Head of caudate nucleus (tissue), 42 donors: ENCODE measurements at places on chromosomes 13 and 19.

DNA sequence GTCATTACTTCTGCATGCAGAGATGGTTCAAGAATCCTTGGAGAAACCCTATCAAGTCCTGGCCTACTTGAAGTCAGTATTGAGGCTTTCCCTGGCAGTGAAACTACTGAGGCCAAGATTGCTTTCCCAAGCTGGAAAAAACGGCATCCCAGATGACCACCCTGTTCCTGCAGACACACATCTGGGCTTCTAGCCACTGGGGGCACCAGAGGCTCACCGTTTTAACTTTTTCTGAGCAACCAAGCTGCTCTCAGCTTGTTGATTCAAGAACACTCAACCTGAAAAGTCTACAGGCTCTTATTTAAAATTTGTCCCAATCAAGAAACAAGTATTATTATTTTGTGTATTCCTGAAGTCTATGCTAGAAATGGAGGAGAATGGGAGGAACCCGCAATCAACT lies 66.6 kb downstream of the SPRYD7 start:
- no peak for DNase-seq

DNA sequence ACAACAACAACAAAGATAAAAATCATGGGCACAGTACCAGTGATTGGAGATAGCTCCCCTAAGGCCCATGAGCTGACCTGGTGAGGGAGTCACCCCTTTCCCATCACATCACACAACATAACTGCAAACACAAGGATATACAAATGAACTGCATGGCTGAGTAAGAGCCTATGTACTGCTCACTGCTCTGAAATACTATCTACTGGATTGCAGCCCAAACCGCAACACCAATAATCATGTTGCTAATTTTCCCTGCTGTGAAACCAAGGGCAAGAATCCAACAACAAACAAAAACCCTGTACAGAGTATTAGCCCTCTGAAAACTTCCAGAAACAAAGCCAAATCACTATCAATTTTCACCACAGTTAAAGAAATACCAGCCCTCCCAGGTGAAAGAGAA lies 1893.2 kb downstream of the PCDH9 start:
- no peak for DNase-seq

- no peak for DNase-seq
Observed at GRCh38 chr13:62932256-62932883, 1516.7 kb upstream of the PCDH20 start.

DNA sequence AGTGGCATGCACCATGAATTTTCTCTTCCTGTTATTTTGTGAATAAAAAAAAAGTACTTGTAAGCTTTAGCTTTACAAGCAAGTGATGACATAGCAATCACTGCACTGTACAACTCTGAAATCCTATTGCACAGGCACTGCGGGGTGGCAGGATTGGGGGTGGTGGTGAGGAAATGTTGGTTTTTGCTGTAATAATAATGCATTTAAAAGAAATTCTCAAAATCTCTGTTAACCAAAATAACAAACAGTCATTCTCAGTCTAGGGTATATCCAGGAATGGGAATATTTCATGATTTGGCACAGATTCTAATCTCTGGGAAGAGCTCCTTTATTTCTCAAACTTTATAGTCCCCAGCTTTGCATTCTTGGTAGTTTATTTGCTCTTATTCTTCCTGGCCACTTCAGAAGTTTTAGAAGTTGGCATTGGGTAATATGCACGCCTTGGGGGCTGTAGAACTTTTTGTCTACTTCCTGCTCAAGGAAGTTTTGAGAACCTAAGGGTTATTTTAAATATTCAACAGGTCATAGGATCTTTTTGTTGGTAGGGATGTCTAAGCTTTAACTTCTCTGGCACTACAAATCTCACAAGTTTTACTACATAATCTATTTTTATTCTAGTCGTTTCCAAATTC lies 353.0 kb upstream of the KLF12 start:
- no peak for DNase-seq

DNA sequence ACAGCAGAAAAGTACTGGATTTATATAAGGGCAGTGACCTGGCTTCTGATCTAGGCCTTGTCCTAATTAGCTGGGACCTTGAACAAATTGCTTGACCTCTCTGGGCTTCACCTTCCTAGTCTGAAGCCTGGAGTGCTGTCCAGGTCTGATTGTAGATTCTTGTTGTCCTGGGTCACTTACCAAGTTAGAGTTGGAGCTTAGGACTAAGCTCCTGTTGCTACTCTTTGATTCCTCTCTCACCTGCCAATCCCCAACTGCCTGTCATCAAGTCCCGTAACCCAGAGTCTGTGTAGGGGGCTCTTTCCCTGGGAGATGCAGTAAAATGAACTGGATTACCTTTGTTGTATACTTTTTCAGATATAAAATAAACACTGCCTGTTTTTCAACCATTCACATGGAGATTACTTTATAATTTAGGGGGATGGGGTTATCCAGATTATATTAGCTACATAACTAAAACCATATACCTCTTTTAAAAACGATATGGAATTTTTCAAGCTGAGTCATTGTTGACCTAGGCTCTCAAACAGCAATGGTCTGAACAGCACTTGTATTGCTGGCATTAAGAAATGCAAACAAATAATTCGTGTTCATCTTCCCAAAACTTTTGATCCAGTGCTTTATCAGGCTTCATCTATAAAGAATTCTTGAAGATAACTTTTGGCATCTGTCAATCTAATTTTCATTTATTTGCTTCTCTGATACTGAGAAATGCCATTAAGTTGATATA lies 5.8 kb downstream of the ARHGAP35 start:
- DNase-seq: no peak

DNA sequence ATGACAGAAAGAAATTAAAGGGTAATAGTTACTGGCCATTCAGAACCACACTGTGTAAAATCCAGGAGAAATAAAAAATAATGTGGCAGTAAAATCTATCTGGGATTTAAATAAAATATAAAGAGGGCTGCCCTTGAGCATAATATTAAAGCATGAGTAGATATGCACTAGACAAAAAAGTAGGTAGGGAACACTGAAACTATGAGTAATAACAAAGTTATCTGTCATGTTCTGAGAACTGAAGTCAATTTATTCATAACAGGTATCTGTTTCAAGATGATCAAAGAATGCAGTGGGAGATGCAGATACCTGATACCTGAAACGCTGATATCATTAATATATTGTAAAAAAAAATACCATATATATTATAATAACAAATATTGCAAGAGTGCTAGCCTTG lies 1672.0 kb downstream of the SLITRK5 start:
- no peak for DNase-seq

DNA sequence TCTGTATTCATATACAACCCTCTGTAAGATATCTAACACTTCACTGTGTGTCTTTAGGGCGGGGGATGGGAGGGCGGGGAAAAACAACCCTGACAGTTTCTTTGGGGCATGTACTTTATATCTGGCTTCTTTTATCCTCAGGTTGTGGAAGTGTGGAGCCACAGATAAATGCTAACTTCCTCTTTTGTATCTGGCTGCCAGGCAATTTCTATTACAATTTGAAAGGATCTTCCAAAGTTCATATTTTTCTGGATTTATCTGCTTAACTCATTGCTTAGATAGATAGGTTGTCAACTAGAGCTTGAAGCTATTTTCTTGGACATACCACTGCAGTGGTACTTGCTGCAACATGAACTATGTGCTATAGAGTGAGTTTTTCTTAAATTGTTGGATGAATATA lies 393.0 kb downstream of the LMO7 start:
- DNase-seq: no peak

DNA sequence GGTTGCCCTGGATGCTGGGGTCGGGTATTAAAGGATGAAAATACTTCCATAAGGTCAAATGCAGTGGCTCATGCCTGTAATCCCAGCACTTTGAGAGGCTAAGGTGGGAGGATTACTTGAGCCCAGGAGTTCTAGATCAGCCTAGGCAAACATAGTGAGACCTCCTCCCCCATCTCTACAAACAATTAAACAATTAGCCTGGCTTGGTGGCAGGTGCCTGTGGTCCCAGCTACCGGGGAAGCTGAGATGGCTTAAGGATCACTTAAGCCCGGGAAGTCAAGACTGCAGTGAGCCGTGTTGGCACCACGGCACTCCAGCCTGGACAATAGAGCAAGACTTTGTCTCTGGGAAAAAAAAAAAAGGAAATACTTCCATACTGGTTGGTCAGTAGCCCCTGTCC lies 1.5 kb downstream of the KLK11 start:
- DNase-seq: no peak

GRCh38 chr13:98765996-98766519 lies 13.6 kb upstream of the SLC15A1 start:
- no peak for DNase-seq

DNA sequence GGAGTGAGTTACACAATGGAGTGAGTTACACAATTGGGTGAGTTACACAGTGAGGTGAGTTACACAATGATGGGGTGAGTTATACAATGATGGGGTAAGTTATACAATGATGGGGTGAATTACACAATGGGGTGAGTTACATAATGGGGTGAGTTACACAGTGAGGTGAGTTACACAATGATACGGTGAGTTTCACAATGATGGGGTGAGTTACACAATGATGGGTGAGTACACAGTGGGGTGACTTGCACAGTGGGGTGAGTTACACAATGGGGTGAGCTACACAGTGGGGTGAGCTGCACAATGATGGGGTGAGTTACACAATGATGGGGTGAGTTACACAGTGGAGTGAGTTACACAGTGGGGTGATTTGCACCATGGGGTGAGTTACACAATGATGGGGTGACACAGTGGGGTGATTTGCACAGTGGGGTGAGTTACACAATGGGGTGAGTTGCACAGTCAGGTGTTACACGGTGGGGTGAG lies 52.5 kb upstream of the GAS6 start:
- no peak for DNase-seq

GRCh38 chr19:45450012-45450333 lies 17.8 kb upstream of the FOSB start:
- no peak for DNase-seq

DNA sequence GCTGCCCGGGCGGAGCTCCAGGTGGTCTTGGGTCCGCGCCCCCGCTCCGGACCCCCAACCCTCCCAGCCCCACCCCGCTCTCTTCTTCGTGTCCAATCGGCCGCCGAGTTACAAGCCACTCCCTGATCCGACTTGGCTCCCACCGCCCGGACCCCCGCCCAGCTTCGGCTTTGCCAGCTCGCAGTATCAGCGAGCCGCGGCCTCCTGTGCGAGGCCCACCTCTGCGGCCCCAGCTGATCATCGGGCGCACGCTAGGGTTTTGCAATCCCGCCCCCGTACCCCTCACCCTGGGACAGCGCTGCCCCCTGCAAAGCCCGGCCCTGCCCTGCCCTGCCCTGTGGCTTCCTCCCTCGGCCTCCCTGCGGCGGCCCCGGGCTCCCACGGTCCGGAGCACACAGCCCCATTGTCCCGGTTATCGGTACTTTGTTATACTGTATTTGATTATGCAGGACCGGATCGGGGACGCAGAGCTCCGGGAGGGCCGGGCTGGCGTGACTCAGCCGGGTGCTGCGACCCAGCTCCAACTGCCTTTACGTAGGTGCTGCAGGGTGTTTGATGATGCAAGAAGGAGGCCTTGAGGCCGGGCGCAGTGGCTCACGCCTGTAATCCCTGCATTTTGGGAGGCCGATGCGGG lies 598 bp upstream of the LPAR2 start:
- no peak for DNase-seq

DNA sequence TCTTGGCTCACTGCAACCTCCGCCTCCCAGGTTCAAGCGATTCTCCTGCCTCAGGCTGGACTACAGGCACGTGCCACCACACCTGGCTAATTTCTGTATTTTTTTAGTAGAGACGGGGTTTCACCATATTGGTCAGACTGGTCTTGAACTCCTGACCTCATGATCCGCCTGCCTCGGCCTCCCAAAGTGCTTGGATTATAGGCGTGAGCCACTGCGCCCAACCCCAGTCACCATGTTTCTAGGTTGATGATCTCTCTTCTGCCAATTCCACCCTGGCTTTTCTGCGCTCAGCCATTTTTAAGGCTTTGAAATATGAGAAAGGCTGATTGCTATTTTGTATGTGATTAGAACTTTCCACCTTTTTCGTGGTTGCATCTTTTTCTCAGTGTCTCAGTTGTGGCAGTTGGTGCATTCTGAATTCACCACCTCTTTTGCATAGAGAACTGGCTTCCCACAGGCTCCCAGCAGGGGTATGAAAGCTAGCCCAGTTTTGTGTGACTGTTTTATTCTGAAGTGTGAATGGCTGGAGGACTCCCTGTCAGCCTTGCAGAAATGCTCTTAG lies 15.5 kb downstream of the CEACAM1 start:
- DNase-seq: no peak

DNA sequence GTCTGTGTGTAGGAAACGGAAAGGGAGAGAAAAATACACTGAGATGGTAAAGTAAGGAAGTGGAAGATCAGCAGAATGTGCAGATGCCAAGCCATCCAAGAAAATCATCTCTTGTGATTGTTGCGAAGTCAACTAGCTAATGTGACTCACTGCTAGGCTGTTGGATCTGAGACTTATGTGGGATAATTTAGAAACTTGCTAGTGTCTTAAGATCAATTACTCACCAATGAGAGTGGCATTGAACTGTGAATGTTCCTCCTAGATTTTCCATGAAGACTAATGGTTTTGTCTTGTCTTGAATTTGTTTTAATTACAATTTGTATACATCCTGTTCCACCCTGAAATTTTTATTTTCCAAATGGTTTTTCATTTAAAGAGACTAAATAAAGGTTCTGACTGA lies 771.6 kb downstream of the EFNB2 start:
- DNase-seq: no peak

GRCh38 chr13:51823863-51824262 lies 19.9 kb upstream of the DHRS12 start:
- no peak for DNase-seq
